Activated CD4-positive, alpha-beta T cell treated with anti-CD3 and anti-CD28 coated beads, Interleukin-2, amount 50 U/mL, for 4 hours (primary cell): ENCODE measurements at places on chromosomes 1 and 21.

DNA sequence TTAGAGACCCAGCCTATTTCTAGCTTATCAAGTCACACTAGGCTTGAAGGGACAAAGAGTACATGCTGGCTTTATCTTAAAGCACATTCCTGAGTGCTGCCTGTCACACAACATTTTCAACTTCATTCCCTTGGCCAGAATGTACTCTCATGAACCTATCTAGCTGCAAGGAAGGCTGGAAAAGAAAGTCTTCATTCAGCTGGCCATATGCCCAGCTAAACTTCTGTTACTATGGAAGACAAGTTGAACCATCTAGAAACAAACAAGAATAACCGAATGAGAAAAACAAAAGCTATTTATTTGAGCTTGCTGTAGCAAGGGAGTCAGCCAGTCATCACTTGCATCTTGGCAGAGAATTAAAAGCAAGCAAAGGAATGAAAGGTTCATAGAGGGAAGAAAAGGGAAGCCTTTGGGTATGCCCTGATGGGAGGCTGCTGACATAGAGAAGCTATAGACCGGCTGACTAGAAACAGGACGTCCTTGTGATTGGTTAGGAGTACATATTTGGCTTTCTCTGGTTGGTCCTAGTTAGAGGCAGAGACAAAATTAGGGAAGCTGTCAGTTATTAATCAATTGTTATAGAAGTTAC lies 108.4 kb downstream of the NEK7 start:
- no peak for DNase-seq

DNA sequence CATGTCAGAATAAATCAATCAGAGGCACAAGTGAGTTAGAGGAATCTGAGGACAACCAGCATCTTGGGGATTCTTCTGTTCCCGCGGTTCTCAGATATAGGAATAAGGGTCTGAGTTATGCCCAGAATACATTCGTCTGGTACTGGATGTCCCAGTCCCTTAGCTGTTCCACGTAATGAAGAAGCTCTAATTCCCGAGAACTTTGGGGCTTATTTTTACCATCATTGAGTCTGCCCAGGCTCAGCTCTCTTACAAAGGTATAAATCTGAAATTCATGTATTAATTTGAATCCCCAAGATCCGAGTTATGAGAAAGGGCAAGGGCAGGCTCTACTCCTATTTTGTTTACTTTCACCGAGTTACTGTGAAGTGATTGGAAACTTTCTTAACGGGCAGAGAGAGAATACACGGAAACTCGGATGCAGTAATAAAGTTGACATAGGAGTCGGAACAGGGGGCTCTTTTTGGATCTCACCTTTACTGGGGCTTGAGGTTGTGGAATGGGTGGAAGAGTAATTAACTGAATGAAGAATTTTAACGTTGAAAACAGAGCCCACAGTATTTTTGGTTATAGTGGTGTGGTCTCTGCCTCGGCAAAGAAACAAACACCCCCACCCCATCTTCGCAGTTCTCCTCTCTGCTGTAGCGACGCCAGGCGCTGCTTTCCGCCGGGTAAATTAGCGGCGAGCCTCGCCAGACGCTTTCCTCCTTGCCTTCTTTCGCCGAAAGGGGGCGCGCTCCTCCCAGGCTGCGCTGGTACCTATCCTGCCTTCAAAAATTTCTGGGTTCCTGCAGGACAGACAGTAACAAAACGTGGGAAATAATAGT lies 7.1 kb downstream of the PRRX1 start:
- DNase-seq, result no peak

GRCh38 chr1:17093822-17094393 lies 25.3 kb downstream of the PADI2 start:
- no peak for DNase-seq

DNA sequence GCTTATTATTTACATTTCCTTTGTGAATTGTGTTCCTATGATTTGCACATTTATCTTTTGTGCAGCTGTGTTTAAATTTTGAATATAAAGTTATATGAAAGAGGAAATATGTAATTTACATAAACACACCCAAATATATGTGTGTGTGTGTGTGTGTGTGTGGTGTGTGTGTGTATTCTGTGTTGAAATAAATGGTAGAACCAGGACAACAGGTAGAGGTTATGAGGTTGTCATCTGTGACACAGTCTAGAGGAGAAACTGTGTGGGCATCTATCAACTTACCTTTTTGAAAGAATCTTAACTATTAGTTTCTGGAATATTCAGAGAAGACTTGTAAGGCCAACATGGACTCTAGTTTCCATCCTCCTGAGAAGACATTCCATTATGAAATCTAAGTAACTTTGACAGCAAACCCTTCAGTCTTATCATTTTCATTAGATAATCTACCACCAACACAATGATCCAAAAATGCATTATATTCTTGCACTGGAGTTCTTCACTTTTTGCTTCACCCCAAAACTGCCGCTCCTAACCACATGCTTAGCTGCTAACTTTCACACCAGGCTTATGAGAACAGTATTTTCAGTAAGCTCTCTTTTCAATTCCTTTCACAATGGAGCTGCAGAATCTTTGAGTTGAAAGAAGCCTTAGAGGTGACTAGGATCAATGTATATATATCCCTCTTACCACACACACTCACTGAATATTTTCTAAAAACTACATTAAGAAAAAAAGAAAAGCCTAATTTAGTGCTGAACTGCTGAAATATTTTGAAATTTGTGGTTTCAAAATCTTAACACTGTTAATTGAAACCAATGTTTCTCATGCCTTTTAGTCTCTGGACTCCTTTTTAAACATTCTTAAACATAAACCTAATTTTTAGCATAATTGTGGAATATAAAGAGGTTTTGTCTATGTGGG lies 21.8 kb downstream of the PTPRC start:
- no peak for DNase-seq

DNA sequence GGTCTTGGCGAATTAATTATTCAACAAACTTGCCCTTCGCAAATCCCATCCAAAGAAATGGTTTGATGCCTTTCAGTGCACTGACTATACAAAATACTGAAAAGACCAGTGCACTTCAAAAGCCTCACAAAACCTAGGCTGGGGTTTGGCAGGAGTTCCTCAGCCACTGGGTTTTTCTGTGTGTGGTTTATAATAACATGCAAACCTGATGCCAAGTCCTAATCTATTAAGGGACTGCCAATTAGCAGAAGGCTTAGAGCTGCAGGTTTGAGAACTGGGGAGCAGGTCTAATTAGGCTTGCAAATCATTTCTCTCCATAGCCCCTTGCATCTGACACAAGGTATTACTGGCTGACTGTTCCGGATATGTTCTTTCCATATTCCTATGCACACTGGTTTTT lies 27.7 kb downstream of the PLPP3 start:
- DNase-seq, result no peak

DNA sequence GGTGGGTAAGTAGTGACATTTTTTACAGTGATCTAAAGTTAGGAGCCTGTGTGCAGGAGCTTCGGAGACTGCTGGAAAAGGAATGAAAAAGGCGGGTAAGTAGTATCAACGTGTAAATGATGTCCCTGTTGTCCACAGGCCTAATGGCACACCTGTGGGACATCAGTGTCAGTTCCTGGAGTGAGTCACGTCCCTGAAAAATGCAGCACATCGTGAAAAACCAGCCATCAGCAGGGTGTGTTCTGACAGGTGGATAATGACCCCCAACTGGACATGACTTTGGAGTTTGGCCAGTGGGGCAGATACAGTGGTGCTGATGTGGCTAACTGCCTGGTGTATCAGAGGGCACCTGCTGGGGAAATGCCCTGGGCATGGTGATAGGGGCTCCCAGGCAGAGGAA lies 12.0 kb upstream of the PRDM15 start:
- no peak for DNase-seq

DNA sequence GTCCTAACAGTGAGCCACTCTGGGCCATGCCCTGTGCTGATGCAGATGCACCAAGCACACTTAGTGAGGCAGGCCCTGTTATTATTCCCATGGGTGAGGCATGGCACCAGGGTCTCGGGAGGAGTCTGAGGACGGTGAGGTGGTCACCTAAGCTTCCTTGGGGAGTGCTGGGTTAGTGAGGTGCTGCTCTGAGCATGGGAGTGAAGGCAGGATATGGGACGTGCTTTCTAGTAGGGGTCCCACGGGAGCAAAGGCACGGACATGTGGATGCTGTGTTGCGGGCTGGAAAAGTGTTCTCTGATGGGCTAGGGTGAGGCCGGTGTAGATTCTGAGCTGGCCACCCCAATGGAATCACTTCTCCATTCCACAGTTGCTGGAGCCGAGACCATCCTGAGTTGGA lies 77.5 kb upstream of the CSF3R start:
- DNase-seq, result no peak

DNA sequence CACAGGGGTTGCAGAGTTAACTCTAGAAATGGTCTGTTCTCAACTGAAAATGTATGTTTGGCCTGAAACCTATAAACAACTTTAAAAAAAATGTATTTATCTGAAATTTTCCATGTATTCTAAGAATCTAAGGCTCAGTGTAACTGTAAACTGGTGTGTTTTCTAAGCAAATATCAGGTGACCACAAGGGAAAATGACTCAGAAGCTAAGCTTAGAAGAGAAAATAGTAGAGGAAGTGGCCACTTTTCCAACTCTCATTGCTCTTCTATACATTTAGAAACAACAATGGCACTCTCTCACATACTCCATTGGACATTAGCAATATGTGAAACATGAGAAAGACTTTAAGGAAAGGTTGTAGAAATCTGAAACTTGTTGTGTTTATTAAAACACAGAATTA lies 7.5 kb downstream of the TNFSF18 start:
- no peak for DNase-seq

DNA sequence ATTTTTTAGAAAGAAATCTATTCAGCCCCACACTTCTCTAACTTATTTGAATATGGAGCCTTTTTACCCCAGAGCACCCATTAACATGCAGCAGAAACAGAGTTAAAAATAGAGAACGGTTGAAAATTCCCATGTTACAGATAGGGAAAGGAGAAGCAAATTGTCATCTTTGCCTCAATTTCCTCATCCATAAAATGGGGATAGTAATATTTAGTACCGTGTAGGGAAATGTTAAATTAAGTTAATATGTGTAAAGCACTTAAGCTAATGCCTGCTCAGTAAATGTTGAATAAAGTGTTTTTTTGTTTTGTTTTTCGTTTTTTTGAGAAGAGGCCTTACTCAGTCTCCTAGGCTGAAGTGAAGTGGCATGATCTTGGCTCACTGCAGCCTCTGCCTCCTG lies 50.3 kb downstream of the NAV1 start:
- DNase-seq, result no peak

DNA sequence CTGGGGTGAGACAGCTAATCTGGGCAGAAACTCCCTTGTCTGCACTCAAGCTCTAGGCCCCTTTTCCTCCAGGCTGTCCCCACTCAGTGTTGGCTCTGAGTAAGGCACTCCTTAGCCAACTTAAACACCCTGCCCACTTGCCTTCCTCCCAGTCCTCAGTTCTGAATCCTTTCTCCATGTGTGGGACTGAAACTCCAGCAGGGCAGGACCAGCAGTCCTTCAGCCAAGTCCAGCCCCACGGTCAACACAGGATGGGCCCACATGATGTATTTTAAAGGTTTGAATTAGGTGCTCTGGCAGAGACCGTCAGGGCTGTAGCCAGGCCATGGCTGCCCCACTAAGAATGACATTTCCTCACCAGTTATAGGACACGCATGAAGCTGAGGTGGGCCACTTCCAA lies 107.8 kb downstream of the EDEM3 start:
- DNase-seq, result no peak

DNA sequence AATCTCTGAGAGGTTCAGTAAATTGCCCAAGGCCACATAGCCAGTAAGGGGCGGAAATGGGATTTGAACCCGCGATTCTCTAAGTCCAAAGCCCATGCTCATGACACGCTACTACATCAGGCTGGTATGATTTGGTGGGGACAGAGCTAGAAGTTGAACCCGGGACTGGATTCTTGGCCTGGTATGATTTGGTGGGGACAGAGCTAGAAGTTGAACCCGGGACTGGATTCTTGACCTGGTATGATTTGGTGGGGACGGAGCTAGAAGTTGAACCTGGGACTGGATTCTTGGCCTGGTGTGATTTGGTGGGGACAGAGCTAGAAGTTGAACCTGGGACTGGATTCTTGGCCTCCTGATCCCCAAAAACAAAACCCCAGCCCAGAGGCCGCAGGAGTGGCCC lies 23.0 kb downstream of the EPHB2 start:
- DNase-seq, result no peak

- no peak for DNase-seq
These were observed 27.9 kb downstream of the PRDM15 start for GRCh38 chr21:41851090-41851790.

- DNase-seq, result no peak
These were observed 160.5 kb downstream of the LRRC40 start for GRCh38 chr1:70044832-70045231.

GRCh38 chr21:39935716-39936115 lies 68.5 kb downstream of the PCP4 start:
- no peak for DNase-seq

- no peak for DNase-seq
These were observed 47.0 kb upstream of the CSF1 start for GRCh38 chr1:109863667-109864046.

DNA sequence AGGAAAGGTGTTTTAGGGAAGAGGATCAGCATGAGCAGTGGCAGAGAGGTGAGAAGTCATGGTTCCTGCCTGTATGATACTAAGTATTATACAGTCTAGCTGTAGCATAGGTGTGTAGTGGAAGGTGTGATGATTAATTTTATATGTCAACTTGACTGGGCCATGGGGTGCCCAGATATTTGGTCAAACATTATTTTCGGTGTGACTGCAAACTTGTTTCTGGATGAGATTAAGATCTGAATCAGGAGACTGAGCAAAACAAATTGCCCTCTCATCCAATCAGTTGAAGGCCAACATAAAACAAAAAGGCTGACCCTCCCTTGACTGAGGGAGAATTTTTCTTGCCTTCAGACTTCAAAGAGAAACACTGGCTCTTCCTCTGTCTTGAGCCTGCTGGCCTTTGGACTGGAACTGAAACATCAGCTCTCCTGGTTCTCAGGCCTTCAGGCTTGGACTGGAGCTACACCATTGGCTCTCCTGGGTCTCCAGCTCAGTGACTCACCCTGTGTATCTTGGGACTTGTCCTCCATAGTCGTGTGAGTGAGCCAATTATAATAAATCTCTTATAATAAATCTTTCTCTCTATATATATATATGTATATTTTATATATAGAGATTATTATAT lies 6.8 kb upstream of the CDC42 start:
- no peak for DNase-seq

DNA sequence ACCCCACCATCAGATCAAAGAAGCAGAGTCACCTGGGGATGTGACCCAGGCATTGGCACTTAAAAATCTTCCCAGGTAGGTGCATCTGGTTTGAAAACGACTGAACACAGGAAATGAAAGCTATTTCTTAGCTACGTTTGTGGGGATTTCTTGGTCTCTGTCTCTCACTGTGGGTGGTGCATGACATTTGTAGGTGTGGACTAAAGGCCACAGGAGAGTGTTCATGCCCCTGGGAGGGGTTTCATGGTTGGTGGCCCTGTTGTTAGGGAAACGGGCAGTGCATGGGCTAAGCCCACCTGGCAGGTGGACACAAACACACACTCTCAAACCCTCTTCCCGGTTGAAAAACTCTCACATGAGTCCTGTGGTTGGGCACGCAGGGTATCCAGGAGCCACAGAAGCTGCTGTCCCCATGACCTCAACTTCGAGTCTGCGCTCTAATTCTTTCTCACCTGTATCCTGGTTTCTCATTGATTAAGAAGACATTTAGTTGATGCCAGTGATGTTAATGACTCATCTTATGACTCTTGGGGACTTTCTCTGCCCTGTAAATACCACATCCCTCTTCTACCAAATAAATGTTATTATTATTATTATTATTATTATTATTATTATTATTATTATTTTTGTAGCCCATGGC lies 119.4 kb downstream of the MRPS6 start:
- DNase-seq, result no peak

GRCh38 chr1:228109962-228110488 lies 926 bp upstream of the MRPL55 start:
- no peak for DNase-seq

GRCh38 chr1:97806326-97806725 lies 114.5 kb downstream of the DPYD start:
- DNase-seq, result no peak
